ENCODE measurements at places on chromosomes 7 and 10. TPM values are rescaled to one million over a fixed set of nuclear protein-coding genes. Genes with fewer than 3 reads are reported as not detected.

- H3K36me3 ChIP-seq = no peaks in the 10 kb centered on the region
- no peak overlapping the region for H3K27ac ChIP-seq
- no peaks in the 10 kb centered on the region for H3K27me3 ChIP-seq
- no peak overlapping the region for H3K4me3 ChIP-seq
Measured at GRCh38 chr10:51241461-51241860, 167.2 kb downstream of the PRKG1 start.

- H3K27me3 ChIP-seq = no peaks in the 10 kb centered on the region
- H3K4me3 ChIP-seq = no peak overlapping the region
- H3K27ac ChIP-seq = no peak overlapping the region
- no peaks in the 10 kb centered on the region for H3K4me1 ChIP-seq
- no peak for DNase-seq
- H3K36me3 ChIP-seq = no peaks in the 10 kb centered on the region
Measured at GRCh38 chr10:16910793-16911164, 93.6 kb upstream of the RSU1 start.

GRCh38 chr10:96902731-96903358 is 70.7 kb downstream of the LCOR start:
- H3K4me1 ChIP-seq = no peaks in the 10 kb centered on the region
- no peak overlapping the region for H3K4me3 ChIP-seq
- no peaks in the 10 kb centered on the region for H3K36me3 ChIP-seq
- no peak for DNase-seq
- no peaks in the 10 kb centered on the region for H3K27me3 ChIP-seq
- no peak overlapping the region for H3K27ac ChIP-seq

DNA sequence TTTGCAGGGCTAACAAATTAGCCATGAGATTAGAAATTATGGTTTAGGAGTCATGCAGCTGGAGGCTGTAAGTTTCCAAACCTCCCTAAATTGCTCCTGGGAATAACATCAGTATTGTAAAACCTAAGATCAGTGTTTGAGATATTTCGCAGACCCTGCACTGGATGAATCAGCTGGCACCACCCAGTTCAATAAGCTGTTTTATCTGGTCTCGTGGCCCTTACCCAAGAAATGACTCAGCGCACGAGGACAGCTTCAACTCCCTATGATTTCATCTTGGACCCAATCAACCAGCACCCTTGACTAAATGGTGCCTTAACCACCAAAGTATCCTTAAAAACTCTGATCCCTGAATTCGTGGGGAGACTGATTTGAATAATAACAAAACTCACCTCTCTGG is 482.0 kb upstream of the PCDH15 start:
- H3K4me1 ChIP-seq = no peaks in the 10 kb centered on the region
- H3K27me3 ChIP-seq = no peaks in the 10 kb centered on the region
- no peaks in the 10 kb centered on the region for H3K36me3 ChIP-seq
- no peak for DNase-seq

DNA sequence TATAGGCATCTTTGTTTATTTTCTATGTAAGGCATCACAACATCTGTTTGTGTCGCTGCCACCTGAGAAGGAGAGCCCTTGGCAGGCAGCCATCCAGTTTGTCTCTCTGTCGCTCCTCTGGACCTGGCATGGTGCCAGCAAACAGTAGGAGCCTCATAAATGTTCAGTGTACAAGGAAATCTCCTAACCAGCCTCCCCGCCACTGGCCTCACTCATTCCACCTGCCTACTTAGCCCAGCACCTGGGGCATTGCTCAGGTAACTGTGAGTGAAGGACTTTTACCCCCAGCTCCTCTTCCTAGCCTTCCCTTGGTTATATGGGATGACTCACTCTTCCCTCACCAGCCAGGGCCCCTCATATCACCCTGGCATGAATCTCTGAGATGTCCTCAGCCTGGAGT is 61.7 kb upstream of the NPTX2 start:
- no peaks in the 10 kb centered on the region for H3K27me3 ChIP-seq
- no peak for DNase-seq
- H3K4me3 ChIP-seq = no peak overlapping the region

- no peaks in the 10 kb centered on the region for H3K36me3 ChIP-seq
- H3K4me1 ChIP-seq = no peaks in the 10 kb centered on the region
- H3K27ac ChIP-seq = no peak overlapping the region
Measured at GRCh38 chr10:84933402-84933801, 605.0 kb downstream of the CCSER2 start.

DNA sequence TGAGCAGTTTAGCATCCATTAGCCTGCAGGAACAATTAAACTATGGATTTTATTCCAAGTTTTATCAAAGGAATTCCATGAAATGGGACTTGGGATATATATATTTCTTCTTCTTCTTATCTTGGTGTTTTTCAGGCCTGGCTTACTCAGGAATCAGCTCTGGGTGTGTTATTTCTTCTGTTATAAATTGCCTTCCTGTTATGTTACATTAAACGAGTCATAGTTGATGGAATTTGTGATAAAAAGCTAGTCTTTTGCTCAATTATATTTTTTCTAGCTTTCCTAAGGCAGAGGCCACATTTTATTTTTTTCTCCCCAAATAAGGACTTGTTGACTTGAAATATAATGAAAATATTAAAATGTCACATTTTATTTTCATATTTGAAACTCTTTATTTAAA is 141.3 kb downstream of the EPC1 start:
- no peaks in the 10 kb centered on the region for H3K27me3 ChIP-seq
- no peak for DNase-seq
- no peaks in the 10 kb centered on the region for H3K36me3 ChIP-seq
- no peak overlapping the region for H3K27ac ChIP-seq
- H3K4me1 ChIP-seq = no peaks in the 10 kb centered on the region

GRCh38 chr10:1394155-1394912 is 338.1 kb downstream of the WDR37 start:
- H3K4me1 ChIP-seq = no peaks in the 10 kb centered on the region
- no peak overlapping the region for H3K27ac ChIP-seq
- H3K4me3 ChIP-seq = no peak overlapping the region
- H3K27me3 ChIP-seq = no peaks in the 10 kb centered on the region
- H3K36me3 ChIP-seq = no peaks in the 10 kb centered on the region

GRCh38 chr10:63726867-63727266 is 205.7 kb downstream of the REEP3 start:
- DNase-seq = no peak
- H3K27ac ChIP-seq = no peak overlapping the region
- H3K36me3 ChIP-seq = no peaks in the 10 kb centered on the region
- no peaks in the 10 kb centered on the region for H3K27me3 ChIP-seq

DNA sequence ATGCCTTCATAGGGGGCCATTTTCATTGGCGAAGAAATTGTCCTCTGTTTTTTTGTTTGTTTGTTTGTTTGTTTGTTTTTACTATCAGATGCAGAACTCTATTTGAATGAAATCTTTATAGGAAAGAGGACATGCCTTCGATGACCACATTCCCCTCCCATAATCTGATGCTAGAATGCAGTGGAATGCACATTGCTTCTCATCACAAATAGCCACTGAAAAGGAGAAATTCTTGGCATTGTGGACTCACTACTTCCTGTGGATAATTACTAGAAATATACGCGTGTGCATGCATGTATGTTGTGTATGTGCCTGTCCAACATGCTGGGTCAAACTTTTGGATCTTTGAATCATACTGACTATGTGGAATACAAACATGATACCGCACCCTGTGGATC is 70.5 kb upstream of the SFMBT2 start:
- DNase-seq = no peak
- H3K4me3 ChIP-seq = no peak overlapping the region
- H3K27ac ChIP-seq = peak overlapping the region; percentile 75
- H3K27me3 ChIP-seq = no peaks in the 10 kb centered on the region
- H3K36me3 ChIP-seq = no peaks in the 10 kb centered on the region

DNA sequence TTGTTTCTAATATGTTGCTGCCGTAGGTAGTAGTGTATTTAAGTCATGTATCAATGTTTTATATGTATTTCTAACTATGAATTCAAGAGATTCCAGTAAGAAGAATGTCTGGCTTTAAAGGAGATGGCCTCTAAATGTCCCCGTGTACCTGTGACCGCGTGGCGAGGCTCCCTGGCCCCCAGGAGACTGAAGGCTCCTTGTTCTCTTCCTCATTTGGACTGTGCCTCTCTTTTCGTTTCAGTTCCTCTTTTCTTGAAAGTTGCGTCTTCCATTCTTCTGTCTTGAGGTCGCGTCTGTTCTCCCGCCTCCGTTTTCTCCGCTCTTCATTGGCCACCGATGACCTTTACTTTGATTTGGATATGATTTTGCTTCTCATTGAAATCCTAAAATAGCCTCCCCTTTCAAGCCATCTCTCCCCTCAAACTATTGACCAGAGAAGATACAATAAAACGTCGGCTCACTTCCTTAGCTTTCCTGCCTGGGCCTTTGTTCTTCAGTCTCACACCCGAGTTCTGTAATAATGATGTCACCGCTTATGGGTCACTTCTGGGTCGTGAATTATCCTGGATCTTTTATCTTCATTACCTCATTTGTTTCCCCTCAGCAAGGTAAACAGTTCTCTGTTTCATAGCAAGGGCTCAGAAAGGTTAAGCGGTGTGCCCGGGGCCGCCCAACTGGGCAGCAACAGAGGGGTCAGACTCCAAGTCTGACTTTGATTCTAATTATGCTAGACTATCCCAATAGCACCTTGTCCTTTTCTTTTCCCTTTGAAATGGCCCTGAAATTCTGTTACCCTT is 28.7 kb downstream of the WIPI2 start:
- H3K36me3 ChIP-seq = peaks cover 77% of the 10 kb centered on the region
- H3K27ac ChIP-seq = no peak overlapping the region
- no peak overlapping the region for H3K4me3 ChIP-seq
- H3K4me1 ChIP-seq = no peaks in the 10 kb centered on the region
- H3K27me3 ChIP-seq = no peaks in the 10 kb centered on the region
- DNase-seq = no peak

GRCh38 chr7:129908181-129908580 is 44.6 kb downstream of the UBE2H start:
- no peak for DNase-seq
- H3K27ac ChIP-seq = no peak overlapping the region
- H3K27me3 ChIP-seq = no peaks in the 10 kb centered on the region

GRCh38 chr7:107686816-107687387 is 26.3 kb downstream of the SLC26A4 start:
- H3K36me3 ChIP-seq = no peaks in the 10 kb centered on the region
- H3K4me3 ChIP-seq = no peak overlapping the region
- no peaks in the 10 kb centered on the region for H3K27me3 ChIP-seq
- no peak for DNase-seq

- H3K27ac ChIP-seq = no peak overlapping the region
- H3K36me3 ChIP-seq = no peaks in the 10 kb centered on the region
- H3K4me3 ChIP-seq = no peak overlapping the region
- no peak for DNase-seq
- no peaks in the 10 kb centered on the region for H3K4me1 ChIP-seq
- H3K27me3 ChIP-seq = peaks cover 37% of the 10 kb centered on the region
Measured at GRCh38 chr7:155560982-155561686, 14.8 kb upstream of the CNPY1 start.

GRCh38 chr7:137636376-137636775 is 210.4 kb downstream of the DGKI start:
- H3K4me1 ChIP-seq = no peaks in the 10 kb centered on the region
- DNase-seq = no peak
- no peaks in the 10 kb centered on the region for H3K36me3 ChIP-seq
- no peak overlapping the region for H3K4me3 ChIP-seq
- no peak overlapping the region for H3K27ac ChIP-seq
- H3K27me3 ChIP-seq = no peaks in the 10 kb centered on the region

DNA sequence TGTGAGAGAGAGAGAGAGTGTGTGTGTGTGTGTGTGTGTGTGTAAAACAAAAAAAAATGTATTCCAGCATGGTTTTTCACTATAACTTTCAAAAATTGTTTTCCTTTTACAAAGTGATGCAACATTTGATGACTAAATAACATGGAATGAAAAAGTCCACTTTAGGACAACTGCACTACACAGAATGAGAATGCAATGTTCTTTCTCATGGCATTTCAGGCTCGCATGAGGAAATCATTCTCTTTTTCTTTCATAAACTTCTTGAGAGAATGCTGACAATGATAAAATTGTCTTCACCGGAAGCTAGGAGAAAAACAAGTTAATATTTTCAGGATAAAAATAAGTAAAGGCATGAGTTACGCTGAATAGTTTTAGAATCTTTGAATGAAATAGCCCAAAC is 53.7 kb downstream of the SLC16A12 start:
- no peak overlapping the region for H3K27ac ChIP-seq
- no peaks in the 10 kb centered on the region for H3K4me1 ChIP-seq
- H3K36me3 ChIP-seq = no peaks in the 10 kb centered on the region
- no peak overlapping the region for H3K4me3 ChIP-seq

- no peaks in the 10 kb centered on the region for H3K36me3 ChIP-seq
- no peak overlapping the region for H3K4me3 ChIP-seq
- H3K27ac ChIP-seq = no peak overlapping the region
- H3K4me1 ChIP-seq = no peaks in the 10 kb centered on the region
- no peaks in the 10 kb centered on the region for H3K27me3 ChIP-seq
Measured at GRCh38 chr7:14507617-14508016, 394.9 kb downstream of the DGKB start.

DNA sequence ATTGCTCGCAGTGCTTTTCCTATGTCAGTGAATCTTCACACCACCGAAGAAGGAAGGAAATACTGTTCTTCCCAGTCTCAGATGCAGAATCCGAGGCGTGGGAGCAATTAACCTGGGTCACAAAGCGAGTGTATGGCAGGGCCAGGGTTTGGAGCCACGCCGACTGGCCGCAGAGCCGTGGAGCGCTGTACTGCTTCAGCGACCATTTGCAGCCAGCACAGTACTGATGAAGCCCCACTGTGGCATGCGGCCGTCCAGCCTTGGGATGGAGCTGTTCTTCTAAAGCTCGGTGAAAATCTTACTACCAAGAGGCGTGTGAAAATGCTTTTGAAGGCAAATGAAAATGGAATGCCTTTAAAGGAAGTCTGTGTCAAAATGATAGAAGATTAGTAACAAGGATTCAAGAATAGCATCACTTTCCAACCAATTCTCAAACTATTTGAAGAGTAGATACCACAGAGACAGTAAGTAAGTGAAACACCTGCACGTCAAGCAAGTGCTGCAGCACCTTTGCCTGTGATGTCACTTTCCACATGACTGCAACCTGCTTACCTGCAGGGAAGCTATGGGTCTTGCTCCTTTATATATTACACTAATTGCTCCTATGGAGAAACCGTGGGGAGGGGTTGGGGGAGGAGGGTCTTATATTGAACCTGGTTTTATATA is 4.9 kb downstream of the PPP2R2D start:
- H3K36me3 ChIP-seq = peaks cover 10% of the 10 kb centered on the region
- H3K27ac ChIP-seq = no peak overlapping the region
- H3K4me1 ChIP-seq = peaks cover 51% of the 10 kb centered on the region
- no peak for DNase-seq
- H3K27me3 ChIP-seq = no peaks in the 10 kb centered on the region
- no peak overlapping the region for H3K4me3 ChIP-seq

- no peak overlapping the region for H3K27ac ChIP-seq
- peaks cover 3% of the 10 kb centered on the region for H3K4me1 ChIP-seq
- no peaks in the 10 kb centered on the region for H3K36me3 ChIP-seq
- H3K27me3 ChIP-seq = peaks cover 36% of the 10 kb centered on the region
Measured at GRCh38 chr10:126903656-126904360, 1.4 kb upstream of the DOCK1 start.

Gene CFTR
- 0.28 TPM for total RNA-seq

Gene C7orf57
- 0.05 TPM for total RNA-seq

Gene MBLAC1
- 3.1 TPM for total RNA-seq

Gene SPACDR
- 0.76 TPM for total RNA-seq

Gene MGMT
- 42.4 TPM for total RNA-seq

Gene CFAP70
- 1.7 TPM for total RNA-seq

Gene LAMB1
- total RNA-seq = 33.4 TPM

Gene LEP
- total RNA-seq = 0.05 TPM

Gene TLX1
- total RNA-seq = 0.05 TPM

Measured in thymus (tissue), 14 donors.